Nucleus accumbens (tissue), 56 donors: ENCODE measurements at places on chromosomes 16 and 17.

- DNase-seq: no peak
These were observed 730.7 kb upstream of the KIF2B start for GRCh38 chr17:53092072-53092471.

DNA sequence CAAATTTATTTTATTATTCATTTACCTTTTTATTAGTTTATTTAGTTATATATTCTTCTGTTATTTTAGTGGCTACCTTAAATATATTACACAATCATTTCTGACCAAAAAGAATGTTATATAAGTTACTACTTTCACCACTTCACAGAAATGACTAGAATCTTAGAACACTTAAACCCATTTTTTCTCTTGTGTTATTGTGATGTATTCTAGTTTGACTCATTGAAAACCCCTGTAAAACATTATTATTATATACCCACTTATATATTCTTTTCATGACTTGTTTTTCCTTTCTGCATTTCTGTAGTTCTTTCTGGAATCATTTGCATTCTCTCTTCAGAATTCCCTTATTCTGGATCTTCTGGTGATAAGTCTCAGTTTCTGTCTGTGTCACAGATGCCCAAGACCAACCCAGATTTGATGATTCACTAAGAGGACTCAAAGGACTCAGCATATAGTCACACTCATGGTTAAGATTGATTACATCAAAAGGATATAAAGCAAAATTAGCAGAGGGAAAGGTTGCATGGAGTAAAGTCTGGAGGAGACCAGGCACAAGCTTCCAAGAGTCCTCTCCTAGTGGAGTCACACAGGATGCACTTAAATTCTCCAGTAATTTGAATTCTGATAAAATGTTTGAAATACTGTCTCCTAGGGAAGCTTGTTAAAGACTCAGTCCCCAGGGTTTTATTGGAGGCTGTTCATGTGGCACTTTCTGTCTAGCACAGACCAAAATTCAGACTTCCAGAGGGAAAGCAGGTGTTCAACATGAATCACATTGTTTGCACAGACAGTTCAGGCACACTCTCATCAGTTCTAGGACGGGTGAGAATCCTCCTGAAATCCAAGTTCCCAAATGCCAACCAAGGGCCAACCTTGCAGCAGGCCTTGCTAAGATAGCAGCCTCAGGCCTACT lies 7.7 kb downstream of the GINS3 start:
- DNase-seq: no peak

- no peak for DNase-seq
These were observed 25.8 kb downstream of the LITAF start for GRCh38 chr16:11560701-11561453.

DNA sequence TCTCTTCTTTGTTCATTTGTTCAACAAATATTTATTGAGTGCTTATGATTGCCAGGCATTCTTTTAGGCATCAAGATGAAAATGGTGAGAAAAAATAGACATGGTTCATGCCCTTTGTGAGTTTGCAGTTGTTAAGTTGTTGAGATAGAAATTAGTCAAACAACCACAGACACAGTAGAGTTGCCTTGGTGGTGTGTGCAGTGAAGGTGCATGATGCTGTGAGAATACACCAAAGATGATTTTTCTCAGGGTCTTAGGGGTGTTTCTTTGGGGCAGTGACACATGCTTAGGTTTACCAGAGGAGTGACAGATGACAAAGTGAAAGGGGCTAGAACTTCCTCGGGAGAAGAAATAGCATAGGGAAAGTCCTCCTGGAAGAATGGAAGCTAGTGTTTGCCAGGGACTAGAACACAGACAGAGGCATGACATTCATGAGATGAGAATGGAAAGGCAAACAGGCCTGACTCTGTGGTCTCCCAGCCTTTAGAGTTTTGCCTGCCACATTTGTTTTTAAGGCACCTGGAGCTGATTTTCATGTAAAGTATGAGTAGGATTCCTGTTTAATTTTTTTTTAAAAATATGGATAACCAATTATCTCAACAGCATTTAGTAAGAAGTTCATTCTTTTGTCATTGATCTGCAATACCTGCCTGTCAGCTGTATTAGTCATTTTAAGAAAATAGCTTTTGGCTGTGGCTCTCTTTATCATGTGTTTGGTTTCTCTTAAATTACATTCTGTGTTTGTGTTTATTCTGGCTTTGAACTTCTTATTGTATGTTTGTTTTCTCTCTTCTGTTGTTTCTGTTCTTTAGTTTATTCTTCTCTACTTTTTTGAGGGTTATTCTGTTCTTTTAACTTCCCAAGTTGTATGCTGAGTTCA lies 36.6 kb downstream of the CYLD start:
- no peak for DNase-seq

DNA sequence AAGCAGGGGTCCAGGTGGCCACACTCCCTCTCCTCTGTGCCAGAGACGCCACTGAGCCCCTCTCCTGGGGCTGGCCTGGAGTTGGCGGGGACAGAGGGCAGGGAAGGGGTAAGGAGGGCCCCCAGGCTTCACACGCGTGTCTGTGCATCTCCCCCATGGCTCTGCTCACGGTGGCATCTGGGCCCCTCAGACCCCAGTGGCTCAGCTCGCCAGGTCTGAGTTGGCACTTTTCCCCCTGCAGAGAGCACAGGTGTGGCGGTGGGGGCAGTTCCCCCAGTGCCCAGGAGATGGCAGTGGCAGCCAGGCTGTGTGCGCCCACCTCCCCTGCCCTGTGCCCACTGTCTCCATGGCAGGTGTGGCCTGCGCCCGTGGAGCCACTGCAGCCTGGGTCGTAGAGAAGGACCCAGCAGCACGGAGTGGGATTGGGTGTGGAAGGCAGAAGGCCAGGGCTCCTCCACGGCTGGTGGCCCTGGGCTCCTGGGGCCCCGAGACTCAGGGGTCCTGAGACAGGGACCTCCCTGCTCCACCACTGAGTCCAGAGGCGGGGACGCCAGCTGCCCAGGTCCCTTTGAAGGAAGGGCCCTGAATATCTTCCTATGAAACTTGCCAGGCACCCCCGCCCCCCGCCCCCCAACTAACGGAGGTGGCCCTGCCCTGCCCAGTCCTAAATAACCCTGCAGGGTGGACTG lies 4.3 kb upstream of the APRT start:
- no peak for DNase-seq

DNA sequence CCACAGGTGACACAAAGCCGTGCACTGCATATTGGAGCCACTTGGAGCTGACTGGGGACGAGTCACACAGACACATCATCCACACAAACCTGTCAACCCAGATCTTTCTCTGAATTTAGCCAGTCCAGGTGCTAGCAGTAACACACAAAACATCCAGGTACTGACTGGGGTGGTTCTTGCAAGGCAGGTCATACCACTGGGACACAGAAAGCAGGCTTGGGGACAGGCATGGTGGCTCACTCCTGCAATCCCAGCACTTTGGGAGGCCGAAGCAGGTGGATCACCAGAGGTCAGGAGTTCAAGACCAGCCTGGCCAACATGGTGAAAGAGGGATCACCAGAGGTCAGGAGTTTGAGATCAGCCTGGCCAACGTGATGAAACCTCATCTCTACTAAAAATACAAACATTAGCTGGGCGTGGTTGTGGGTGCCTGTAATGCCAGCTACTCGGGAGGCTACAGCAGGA lies 14.9 kb downstream of the ENPP7 start:
- no peak for DNase-seq

- peak; percentile 87 for DNase-seq
These were observed 25.5 kb upstream of the RFFL start for GRCh38 chr17:35088881-35089585.

DNA sequence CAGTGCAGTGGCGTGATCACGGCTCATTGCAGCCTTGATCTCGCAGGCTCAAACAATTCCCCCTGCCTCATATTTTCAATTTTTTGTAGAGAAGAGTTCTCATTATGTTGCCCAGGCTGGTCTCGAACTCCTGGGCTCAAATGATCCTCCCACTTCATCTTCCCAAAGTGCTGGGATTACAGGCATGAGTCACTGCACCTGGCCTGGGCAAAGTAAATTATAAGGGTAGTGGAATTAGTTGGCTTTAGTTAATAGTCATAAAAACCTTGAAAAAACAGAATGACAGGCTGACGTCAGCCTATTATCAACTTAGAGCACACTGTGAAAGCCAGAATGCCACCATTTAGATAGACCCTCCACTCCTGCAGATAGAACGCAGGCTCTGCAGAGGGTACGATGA lies 43.5 kb upstream of the B4GALNT2 start:
- DNase-seq: no peak

DNA sequence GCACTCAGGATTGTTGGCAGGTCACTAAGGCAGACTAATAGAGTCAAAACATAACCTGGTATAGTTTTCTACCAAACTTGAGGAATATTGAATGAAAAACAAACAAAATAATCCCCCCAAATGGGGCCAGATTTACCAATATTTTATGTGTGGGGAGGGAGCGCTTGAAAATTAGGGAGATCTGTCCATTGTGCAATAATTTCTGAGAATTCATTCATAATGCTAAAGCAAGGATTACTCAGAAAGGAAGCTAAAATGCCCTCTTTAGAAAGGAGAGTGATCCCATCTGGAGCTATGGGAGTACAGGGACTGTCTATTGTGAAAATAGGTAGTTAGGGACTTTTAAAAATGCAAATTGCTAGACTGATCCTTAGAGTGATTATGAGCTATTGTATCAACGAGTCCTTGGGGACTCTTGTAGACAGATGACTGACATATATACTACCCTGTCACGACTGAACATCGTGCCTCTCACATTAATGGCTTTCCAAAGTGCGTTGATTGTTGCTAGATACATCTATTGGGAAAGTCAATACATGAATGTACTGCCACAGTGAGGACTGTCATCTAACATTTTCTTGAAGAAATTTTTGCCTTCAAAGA lies 193.6 kb downstream of the AATF start:
- DNase-seq: no peak

GRCh38 chr16:56319376-56319775 lies 106.0 kb downstream of the AMFR start:
- no peak for DNase-seq

DNA sequence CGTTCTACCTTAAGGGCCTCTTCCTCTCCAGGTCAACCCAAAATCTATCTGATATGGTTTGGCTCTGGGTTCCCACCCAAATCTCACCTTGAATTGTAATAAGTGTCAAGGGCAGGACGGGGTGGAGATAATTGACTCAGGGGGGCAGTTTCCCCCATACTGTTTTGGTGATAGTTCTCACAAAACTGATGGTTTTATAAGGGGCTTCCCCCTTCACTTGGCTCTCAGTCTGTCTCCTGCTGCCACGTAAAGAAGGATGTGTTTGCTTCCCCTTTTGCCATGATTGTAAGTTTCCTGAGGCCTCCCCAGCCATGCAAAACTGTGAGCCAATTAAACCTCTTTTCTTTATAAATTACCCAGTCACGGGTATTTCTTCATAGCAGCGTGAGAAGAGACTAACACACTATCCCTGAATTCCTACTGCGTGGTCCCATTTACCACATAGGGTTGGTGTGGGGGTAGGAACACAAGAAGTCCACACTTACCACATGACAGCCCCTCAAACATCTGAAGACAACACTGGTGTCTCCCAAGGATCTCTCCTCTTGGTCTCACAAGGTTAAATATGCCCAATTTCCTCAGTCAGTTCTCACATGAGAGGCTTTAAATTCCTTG lies 8.2 kb downstream of the COTL1 start:
- no peak for DNase-seq
